ENCODE measurements at places on chromosomes 13 and 19. TPM values are rescaled to one million over a fixed set of nuclear protein-coding genes. Genes with fewer than 3 reads are reported as not detected.

Gene ZNF763
- total RNA-seq = 0.55 TPM

Gene PODNL1
- 3.2 TPM for total RNA-seq

Gene KMT2B
- 32.2 TPM for total RNA-seq

Gene KLK2
- not detected for total RNA-seq

Gene GNA15
- total RNA-seq = 16.3 TPM

Gene STOML3
- total RNA-seq = not detected

Gene TSKS
- total RNA-seq = not detected

Gene ZNF350
- total RNA-seq = 12.4 TPM

Gene LAIR2
- not detected for total RNA-seq

Gene COX7A1
- not detected for total RNA-seq

Gene TNFSF11
- total RNA-seq = not detected

Gene CLDN10
- total RNA-seq = not detected

Gene DZIP1
- total RNA-seq = not detected

Gene EXOC3L2
- total RNA-seq = not detected

Gene TUBA3C
- not detected for total RNA-seq

Gene CYP4F8
- total RNA-seq = not detected

Gene TMIGD2
- total RNA-seq = not detected

Gene SLC25A41
- not detected for total RNA-seq

Gene ZNF530
- 9.5 TPM for total RNA-seq

Gene ADAT3
- 10.1 TPM for total RNA-seq

Gene CBARP
- total RNA-seq = 1.9 TPM

Gene LPAR6
- 2.7 TPM for total RNA-seq

Gene ZNF780A
- total RNA-seq = 14.6 TPM

Data from PC-9 (cell line).